ENCODE measurements at places on chromosomes 2 and 18.

DNA sequence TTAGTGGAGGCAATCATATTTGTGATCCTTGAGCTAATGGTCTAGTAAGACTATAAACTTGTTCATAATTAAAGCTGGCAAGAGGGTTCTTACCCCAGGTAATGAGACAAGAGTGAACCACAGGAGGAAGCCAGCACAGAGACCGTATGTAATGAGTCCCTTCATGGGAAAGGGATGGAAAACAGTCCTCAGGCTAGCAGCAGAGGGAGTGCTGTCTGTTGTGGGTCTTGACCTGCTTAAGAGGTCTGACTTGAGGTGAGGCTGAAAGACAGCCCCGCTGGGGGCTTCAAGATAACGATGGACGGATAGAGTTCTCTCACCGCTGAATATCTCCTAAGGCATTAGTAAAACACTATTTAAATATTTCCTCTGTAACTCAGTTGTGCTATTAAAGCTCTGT lies 16.2 kb upstream of the POLE4 start:
- no peak for DNase-seq

GRCh38 chr18:56945171-56946083 lies 201.5 kb upstream of the BOD1L2 start:
- peak; percentile 0 for DNase-seq

DNA sequence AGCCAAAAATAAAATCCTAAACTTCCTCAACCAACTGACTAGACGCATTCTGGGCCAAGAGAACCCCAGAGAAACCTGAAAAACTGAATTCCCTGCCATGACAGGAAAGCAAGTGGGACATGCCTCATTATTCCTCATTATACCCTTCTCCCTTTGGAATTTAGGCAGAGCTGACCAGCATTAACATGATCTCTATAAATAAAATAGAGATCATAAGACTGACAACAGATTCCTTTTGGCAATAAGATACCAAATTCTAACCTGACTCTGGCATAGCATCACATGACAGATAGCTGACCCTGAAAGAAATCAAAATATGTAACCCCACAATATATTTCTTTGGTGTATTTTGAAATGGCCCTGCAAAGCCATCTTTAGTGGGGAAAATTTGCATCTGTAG lies 277.8 kb upstream of the SLC14A2 start:
- no peak for DNase-seq

- peak; percentile 5 for DNase-seq
Measured at GRCh38 chr2:39837856-39838453, 58.9 kb upstream of the THUMPD2 start.

- DNase-seq, result no peak
Measured at GRCh38 chr2:241185961-241186360, 2.5 kb upstream of the ANO7 start.

DNA sequence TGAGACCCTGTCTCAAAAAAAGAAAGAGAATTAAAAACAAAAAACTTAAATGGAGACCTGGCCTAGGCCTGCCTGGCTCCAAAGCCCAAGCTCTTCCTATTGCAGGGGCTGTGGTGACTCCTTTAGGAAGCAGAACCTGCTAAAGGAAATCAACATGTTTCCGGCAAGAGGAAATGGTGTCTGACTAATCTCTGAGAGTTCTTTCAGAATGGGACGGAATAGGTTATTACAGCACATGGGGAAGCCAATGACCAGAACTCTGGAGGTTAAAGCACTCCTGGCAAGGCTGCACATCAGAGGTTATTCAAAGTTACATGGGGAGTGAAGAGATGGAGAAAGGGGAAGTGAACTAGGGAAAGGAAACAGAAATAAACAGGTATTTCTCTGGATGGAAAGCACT lies 21.4 kb downstream of the KIF3C start:
- DNase-seq, result no peak

DNA sequence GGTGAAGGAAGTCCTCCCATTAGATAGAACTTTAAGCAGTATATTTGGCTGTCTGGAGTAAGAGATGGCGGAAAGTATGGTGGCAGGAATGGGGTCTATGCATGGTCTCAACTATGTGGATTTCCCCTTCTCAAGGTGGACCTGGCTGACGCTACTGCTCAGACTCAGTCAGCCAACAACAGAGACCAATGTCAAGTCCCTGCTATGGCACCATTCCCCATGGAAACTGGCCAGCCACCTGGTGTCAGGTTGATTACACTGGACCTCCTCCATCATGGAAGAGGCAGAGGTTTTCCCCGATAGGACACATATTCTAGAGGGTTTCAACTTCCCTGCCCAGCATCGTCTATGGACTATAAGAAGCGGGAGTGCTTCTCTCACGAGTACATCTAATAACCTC lies 8.6 kb upstream of the FAHD2A start:
- DNase-seq, result no peak
